ENCODE measurements at places on chromosomes 7 and 10.

DNA sequence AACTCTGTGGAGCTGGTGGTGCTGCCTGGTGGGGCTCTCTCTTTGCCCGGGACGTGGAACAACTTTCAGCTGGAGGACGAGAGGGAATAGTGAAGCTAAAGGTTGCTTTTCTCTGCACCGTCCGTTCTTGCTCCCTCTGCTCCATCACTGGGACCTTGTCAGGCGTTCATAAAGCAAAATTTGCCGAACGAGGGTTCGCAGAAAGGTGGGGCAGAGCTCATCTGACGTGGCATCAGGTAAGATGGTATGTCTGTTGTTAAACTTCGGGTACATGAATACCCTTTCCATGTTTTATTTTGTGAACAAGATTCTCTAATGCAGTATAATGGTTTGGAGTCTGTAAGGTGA is 416 bp downstream of the BBS9 start:
- no peak for DNase-seq

DNA sequence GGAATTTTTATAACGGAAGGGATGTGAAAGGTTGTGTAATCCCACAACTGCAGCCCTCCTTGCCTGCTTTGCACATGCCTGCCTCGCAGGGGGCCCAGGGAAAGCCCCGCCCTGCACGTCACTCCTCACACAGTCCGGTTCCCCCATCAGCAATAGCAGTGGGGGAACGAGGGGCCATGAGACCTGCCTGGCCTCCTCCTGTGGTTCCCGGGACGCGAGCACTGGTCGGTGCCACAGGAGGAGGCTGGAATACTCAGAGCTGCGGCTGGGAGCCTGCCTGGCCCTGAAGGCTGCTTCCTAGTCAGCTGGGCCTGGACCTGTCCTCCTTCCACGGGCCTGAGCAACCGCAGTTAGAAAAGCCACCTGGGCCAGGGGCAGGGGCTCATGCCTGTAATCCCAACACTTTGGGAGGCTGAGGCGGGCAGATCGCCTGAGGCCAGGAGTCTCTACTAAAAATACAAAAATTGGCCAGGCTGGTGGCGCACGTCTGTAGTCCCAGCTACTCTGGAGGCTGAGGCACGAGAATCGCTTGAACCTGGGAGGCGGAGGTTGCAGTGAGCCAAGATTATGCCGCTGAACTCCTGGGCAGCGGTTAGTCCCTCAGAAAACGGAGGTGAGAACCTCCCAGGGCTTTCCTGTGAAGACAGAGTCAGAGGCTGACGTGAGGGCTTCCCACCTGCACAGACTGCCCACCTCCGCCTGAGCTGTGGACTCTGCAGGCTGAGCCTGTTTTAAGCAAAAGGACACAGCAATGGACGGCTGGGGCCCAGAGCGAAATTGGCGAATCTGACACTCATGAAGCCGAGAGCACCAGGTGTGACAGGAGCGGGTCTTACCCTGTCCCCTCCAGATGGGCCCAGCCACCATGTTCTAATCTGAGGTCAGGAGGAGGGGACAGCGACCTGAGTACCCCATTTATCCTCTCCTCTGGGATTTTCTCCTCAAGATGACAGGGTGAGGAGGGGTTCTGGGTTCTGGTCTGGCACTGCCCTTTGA is 52.9 kb downstream of the VIPR2 start:
- no peak for DNase-seq

DNA sequence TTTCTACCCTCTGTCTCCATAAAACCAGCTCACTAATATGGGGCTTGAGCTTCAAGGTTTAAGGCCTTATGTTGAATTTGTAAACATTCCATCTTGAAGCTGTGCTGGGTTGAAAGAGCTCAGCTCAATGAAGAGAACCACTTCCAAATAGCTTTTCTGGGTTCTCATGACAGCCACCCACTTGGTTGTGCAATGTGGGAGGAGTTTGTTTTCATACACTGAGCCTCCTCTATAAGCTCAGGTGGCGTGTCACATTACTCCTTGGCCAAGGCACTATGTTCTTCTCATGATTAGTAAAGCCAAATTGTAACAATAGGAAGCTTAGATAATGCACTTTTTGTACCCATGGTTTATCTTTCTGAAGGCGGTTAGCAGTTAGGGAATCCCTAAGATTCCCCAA is 265.6 kb downstream of the PTEN start:
- no peak for DNase-seq

- no peak for DNase-seq
Observed at GRCh38 chr10:117621196-117621595, 78.7 kb downstream of the EMX2 start.

GRCh38 chr10:63583397-63583796 is 62.2 kb downstream of the REEP3 start:
- no peak for DNase-seq
